T-cell (primary cell): ENCODE measurements at places on chromosomes 4 and X. TPM values are rescaled to one million over a fixed set of nuclear protein-coding genes. Genes with fewer than 3 reads are reported as not detected.
A peak's percentile ranks its signal among the peaks of the same experiment; 100 is the strongest.

The NWD2 gene
- not detected for total RNA-seq

The PPBP gene
- 24.7 TPM for total RNA-seq

The CFAP299 gene
- total RNA-seq, result not detected

The CYBB gene
- 2.6 TPM for total RNA-seq

The SEPSECS gene
- total RNA-seq, result 15.0 TPM

The SLC4A4 gene
- total RNA-seq, result 1.6 TPM

The ARR3 gene
- total RNA-seq, result not detected

The PAGE5 gene
- total RNA-seq, result not detected

The SMIM31 gene
- not detected for total RNA-seq

DNA sequence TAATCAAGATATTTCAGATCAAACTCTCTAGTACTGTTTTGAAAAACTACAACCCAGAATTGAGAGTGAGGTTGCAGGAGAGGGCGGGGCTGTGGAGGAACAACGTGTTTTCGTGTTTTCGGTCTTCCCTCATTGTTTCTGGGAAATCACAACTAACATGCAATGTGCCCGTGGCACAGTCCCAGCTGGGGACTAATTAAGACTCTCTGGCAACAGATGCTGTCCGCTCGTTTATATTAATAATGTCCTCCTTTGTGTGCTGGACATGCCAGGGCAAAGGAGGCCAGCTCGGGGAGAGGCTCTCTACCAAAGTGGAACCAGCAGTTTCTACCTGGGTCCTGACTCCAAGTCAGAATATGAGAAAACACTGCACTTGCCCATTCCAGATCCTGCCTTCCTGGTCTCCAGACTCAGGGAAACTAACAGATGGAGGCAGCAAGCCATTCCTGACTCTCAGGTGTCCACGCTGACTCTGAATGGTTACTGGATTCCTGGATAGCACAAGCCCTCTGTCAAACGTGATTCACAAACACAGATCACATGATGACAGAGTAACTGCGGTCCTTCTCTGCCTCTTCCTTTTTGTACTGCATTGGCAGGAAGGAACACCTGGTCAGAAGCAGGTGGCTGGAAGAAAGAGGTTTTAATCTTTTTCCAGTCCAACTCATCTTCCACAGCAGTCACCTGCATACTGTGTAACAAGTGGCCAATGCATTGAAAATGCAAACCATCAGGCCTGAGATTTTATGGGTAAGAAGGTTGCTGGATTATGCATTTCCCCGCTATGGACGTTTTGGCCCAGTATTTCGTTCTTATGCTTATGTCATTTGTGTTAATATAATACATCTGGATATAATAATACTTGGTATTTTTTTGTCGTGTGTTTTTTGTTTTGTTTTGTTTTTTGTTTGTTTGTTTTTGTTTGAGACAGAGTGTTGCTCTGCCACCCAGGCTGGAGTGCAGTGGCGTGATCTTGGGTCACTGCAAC lies 65.0 kb downstream of the COQ2 start:
- peaks cover 56% of the 10 kb centered on the region for H3K4me1 ChIP-seq
- H3K4me3 ChIP-seq, result peak overlapping the region; percentile 38
- H3K27ac ChIP-seq, result peak overlapping the region; percentile 89
- no peaks in the 10 kb centered on the region for H3K36me3 ChIP-seq
- no peaks in the 10 kb centered on the region for H3K27me3 ChIP-seq

- H3K27ac ChIP-seq, result no peak overlapping the region
- H3K27me3 ChIP-seq, result no peaks in the 10 kb centered on the region
- H3K36me3 ChIP-seq, result no peaks in the 10 kb centered on the region
- DNase-seq, result no peak
Observed at GRCh38 chr4:14848229-14848628, 154.1 kb upstream of the CPEB2 start.

DNA sequence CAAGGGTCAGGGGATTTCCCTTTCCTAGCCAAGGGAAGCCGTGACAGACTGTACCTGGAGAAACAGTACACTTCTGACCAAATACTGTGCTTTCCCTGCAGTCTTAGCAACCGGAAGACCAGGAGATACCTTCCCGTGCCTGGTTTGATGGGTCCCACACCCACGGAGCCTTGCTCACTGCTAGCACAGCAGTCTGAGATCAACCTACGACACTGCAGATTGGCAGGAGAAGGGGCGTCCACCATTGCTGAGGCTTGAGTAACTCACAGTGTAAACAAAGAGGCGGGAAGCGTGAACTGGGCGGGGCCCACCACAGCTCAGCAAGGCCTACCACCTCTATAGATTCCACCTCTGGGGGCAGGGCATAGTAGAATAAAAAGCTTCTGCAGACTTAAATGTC lies 48.7 kb upstream of the SRD5A3 start:
- H3K4me3 ChIP-seq, result no peak overlapping the region
- no peaks in the 10 kb centered on the region for H3K4me1 ChIP-seq
- no peak for DNase-seq
- no peaks in the 10 kb centered on the region for H3K36me3 ChIP-seq
- no peak overlapping the region for H3K27ac ChIP-seq

DNA sequence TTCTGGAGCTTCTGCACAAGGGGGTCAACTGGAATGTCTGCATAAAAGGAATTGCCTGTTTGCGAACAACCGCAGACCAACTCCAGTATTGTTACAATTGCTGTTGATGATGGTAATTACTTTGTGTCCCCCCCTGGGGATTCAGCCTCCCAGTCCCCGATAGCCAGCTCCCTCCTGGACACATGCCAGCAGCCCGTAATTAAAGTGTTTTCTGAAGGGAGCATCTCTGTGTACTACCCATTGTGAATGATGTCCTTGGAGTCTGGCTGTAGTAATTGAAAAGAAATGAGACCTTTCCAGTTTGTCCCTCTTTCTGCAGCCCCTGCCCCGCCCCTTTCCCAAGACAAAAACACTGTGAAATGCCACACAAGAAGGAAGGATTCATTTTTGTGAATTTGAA lies 377.1 kb upstream of the LCORL start:
- H3K36me3 ChIP-seq, result no peaks in the 10 kb centered on the region
- H3K27ac ChIP-seq, result no peak overlapping the region
- no peaks in the 10 kb centered on the region for H3K27me3 ChIP-seq
- H3K4me1 ChIP-seq, result no peaks in the 10 kb centered on the region
- H3K4me3 ChIP-seq, result no peak overlapping the region

- no peaks in the 10 kb centered on the region for H3K27me3 ChIP-seq
- no peak overlapping the region for H3K4me3 ChIP-seq
- no peak overlapping the region for H3K27ac ChIP-seq
- no peaks in the 10 kb centered on the region for H3K4me1 ChIP-seq
- H3K36me3 ChIP-seq, result no peaks in the 10 kb centered on the region
Observed at GRCh38 chr4:133694416-133694815, 507.2 kb downstream of the PABPC4L start.

- H3K4me1 ChIP-seq, result no peaks in the 10 kb centered on the region
- H3K27ac ChIP-seq, result no peak overlapping the region
- H3K27me3 ChIP-seq, result no peaks in the 10 kb centered on the region
- no peak for DNase-seq
- H3K4me3 ChIP-seq, result no peak overlapping the region
- no peaks in the 10 kb centered on the region for H3K36me3 ChIP-seq
Observed at GRCh38 chr4:158238575-158238974, 28.3 kb downstream of the TMEM144 start.

DNA sequence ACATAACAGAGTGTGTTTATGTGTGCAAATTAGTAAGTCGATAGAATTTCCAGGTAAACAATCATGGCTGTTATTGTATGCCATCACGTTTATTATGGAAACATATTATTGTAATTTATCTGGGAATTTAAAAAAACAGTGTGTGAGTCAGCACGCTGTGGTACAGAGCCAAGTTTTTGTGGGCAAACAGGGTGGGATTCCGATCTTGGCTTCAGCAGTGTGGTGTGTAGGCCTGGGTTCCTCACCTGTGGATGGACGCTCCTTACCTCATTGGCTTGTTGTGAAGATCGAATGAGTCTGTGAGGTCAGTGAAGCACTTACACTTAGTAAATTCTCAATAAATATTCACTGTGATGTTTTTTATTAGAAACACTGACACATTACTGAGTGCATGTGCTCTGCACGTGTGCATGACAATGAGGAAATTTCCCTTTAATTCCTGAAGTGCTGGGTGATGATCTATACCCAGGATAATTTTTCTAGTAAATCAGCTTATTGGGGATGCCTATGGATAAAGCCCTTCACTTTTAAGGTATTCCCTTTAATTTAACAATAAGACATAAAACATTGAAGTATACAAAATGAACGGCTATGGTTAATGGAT lies 36.4 kb downstream of the SLIT2 start:
- no peaks in the 10 kb centered on the region for H3K27me3 ChIP-seq
- no peaks in the 10 kb centered on the region for H3K4me1 ChIP-seq
- no peaks in the 10 kb centered on the region for H3K36me3 ChIP-seq
- H3K27ac ChIP-seq, result no peak overlapping the region
- DNase-seq, result no peak
- H3K4me3 ChIP-seq, result no peak overlapping the region

- no peaks in the 10 kb centered on the region for H3K27me3 ChIP-seq
- no peak overlapping the region for H3K27ac ChIP-seq
- H3K4me3 ChIP-seq, result no peak overlapping the region
Observed at GRCh38 chrX:153065389-153065788, 6.9 kb upstream of the PNMA6A start.
